Right lobe of liver (tissue), 6 donors: ENCODE measurements at places on chromosomes 7 and 10. TPM values are rescaled to one million over a fixed set of nuclear protein-coding genes. Genes with fewer than 3 reads are reported as not detected.
A peak's percentile ranks its signal among the peaks of the same experiment; 100 is the strongest.

The IL2RA gene
- total RNA-seq, result 1.7 TPM

DNA sequence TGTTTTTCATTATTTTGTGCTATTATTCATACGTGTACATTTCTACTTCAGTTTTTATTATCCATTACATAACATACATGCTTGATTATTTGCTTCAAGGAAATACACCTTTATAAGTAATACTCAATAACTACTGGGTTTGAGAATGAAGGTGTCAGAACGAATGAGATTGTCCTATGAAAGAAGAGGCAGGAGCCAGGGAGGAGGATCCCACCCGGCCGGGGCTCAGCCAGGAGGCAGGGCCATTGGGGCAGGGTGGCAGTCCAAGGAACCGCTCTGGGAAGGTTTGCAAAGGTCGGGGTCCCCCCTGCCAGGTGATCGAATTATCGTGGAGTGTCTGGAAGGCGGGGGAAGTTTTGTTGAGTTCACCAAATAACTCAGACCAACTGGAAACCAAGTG is 9.1 kb downstream of the TRIM56 start:
- H3K36me3 ChIP-seq, result no peaks in the 10 kb centered on the region
- no peaks in the 10 kb centered on the region for H3K27me3 ChIP-seq
- H3K27ac ChIP-seq, result no peak overlapping the region
- DNase-seq, result no peak
- H3K4me1 ChIP-seq, result peaks cover 22% of the 10 kb centered on the region

- no peak overlapping the region for H3K4me3 ChIP-seq
- H3K36me3 ChIP-seq, result no peaks in the 10 kb centered on the region
- H3K27ac ChIP-seq, result peak overlapping the region; percentile 7
- no peaks in the 10 kb centered on the region for H3K4me1 ChIP-seq
- no peaks in the 10 kb centered on the region for H3K27me3 ChIP-seq
Observed at GRCh38 chr7:15581352-15581951, 19.6 kb upstream of the AGMO start.

DNA sequence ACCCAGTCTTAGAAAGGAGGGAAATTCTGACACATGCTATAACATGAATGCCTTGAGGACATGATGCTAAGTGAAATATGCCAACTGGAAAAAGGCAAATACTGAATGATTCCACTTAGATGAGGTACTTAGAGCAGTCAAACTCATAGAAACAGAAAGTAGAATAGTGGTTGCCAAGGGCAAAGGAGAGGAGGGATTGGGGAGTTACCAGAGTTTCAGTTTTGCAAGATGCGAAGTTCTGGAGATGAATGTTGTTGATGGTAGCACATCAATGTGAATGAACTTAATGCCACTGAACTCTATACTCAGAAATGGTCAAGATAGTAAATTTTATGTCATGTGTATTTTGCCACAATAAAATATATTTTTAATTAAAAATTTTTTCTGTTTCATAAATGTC is 38.9 kb downstream of the DRGX start:
- H3K27me3 ChIP-seq, result no peaks in the 10 kb centered on the region
- no peaks in the 10 kb centered on the region for H3K36me3 ChIP-seq
- no peaks in the 10 kb centered on the region for H3K4me1 ChIP-seq
- no peak for DNase-seq

The DGKB gene
- total RNA-seq, result 0.11 TPM

GRCh38 chr10:59655309-59655708 is 54.3 kb downstream of the SLC16A9 start:
- DNase-seq, result no peak
- H3K4me1 ChIP-seq, result no peaks in the 10 kb centered on the region
- no peaks in the 10 kb centered on the region for H3K36me3 ChIP-seq
- H3K27me3 ChIP-seq, result no peaks in the 10 kb centered on the region
- H3K27ac ChIP-seq, result no peak overlapping the region

DNA sequence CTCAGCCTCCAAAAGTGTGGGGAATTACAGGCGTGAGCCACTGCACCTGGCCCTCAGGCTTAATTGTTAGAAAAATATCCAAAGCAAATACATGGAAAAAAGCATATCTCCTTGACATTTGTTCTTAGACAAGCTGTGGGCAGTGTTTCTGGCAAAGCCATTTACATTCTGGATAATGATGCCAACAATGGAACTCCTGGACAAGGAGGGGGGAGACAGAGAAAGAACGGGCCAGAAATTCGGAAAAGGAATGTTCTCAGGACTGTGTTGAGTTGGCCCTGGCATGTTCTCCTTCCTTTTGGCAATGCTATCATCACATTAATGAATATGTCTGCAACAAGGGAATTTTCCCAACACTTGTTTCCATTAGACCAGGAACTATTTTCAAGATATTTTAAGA is 88.7 kb downstream of the UBE2H start:
- peaks cover 3% of the 10 kb centered on the region for H3K4me1 ChIP-seq
- H3K27ac ChIP-seq, result no peak overlapping the region

GRCh38 chr10:6586501-6586900 is 6.4 kb upstream of the PRKCQ start:
- H3K4me3 ChIP-seq, result no peak overlapping the region
- H3K27me3 ChIP-seq, result no peaks in the 10 kb centered on the region
- no peaks in the 10 kb centered on the region for H3K4me1 ChIP-seq
- no peaks in the 10 kb centered on the region for H3K36me3 ChIP-seq

The FAM131B gene
- total RNA-seq, result 0.51 TPM

The DOCK4 gene
- total RNA-seq, result 16.5 TPM

GRCh38 chr10:77974396-77975074 is 48.0 kb upstream of the DLG5 start:
- H3K36me3 ChIP-seq, result peaks cover 8% of the 10 kb centered on the region
- peaks cover 20% of the 10 kb centered on the region for H3K4me1 ChIP-seq
- no peaks in the 10 kb centered on the region for H3K27me3 ChIP-seq
- DNase-seq, result no peak
- no peak overlapping the region for H3K4me3 ChIP-seq

The CYP3A7 gene
- 623 TPM for total RNA-seq

The DNAJB9 gene
- total RNA-seq, result 51.8 TPM

DNA sequence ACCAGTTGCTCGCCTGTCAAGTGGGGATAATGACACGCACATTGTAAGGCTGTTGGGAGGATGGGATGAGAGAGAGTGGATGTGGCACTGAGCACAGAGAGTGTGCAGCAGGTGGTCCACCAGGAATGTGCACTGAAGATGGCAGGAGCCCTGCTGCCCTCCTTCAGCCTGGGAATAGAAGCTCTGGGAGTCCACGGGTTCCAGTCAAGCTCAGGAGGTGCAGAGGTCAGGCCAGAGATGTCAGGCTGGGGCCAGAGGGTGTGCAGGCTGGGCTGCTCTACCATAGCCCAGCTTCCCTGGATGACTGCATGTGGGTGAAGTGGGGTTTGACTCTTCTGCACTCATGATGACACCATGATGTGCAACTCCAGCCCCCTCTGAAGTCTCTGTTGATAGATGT is 58.7 kb downstream of the C10orf120 start:
- H3K27me3 ChIP-seq, result no peaks in the 10 kb centered on the region
- H3K4me3 ChIP-seq, result no peak overlapping the region
- H3K4me1 ChIP-seq, result no peaks in the 10 kb centered on the region
- DNase-seq, result no peak
- no peak overlapping the region for H3K27ac ChIP-seq
- no peaks in the 10 kb centered on the region for H3K36me3 ChIP-seq

- H3K4me1 ChIP-seq, result no peaks in the 10 kb centered on the region
- H3K27ac ChIP-seq, result no peak overlapping the region
- H3K4me3 ChIP-seq, result no peak overlapping the region
- no peaks in the 10 kb centered on the region for H3K27me3 ChIP-seq
- no peaks in the 10 kb centered on the region for H3K36me3 ChIP-seq
- peak; percentile 17 for DNase-seq
Observed at GRCh38 chr10:70566515-70567290, 35.8 kb downstream of the PRF1 start.

DNA sequence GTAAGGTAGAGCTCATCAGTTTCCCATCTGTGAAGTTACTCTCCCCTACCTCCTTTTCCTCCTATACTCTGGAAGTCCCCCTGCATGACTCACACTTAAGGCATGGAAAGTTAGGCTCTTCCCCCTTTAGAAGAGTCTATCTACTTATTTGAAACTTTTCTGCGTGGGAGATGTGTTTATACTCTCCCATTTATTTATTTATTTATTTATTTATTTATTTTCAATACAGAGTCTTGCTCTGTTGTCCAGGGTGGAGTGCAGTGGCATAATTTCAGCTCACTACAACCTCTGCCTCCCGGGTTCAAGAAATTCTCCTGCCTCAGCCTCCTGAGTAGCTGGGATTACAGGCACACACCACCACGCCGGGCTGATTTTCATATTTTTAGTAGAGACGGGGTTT is 107.5 kb upstream of the JCAD start:
- no peaks in the 10 kb centered on the region for H3K27me3 ChIP-seq
- H3K27ac ChIP-seq, result no peak overlapping the region
- H3K4me1 ChIP-seq, result no peaks in the 10 kb centered on the region
- DNase-seq, result no peak

- no peaks in the 10 kb centered on the region for H3K36me3 ChIP-seq
- no peaks in the 10 kb centered on the region for H3K4me1 ChIP-seq
- no peak overlapping the region for H3K4me3 ChIP-seq
- no peak for DNase-seq
Observed at GRCh38 chr7:134619627-134620331, 26.9 kb upstream of the BPGM start.

The TBC1D12 gene
- 3.8 TPM for total RNA-seq

- H3K36me3 ChIP-seq, result no peaks in the 10 kb centered on the region
- H3K27me3 ChIP-seq, result no peaks in the 10 kb centered on the region
- H3K4me3 ChIP-seq, result no peak overlapping the region
Observed at GRCh38 chr7:65338346-65338745, 35.3 kb upstream of the ZNF92 start.

- no peaks in the 10 kb centered on the region for H3K4me1 ChIP-seq
Observed at GRCh38 chr7:30327813-30328212, 43.4 kb downstream of the ZNRF2 start.

DNA sequence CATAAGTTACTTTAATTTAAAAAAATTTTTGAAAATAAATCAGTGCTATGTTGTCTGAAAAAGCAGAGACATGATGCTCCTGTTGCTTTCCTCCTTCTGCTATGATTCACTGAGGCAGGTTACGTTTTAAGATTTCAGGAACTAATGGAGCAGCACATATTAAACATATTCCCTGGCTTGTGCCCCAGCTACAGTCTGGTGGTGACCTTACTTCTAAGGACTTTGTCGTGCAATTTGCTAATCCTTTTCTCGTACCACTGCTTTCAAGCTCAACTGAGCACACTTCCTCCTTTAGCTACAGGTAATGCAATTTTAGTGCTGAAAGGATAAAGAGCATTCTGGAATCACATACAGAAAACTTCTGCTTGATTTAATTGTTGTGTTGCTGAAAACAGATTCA is 16.2 kb upstream of the PRR15 start:
- no peak overlapping the region for H3K4me3 ChIP-seq
- no peak overlapping the region for H3K27ac ChIP-seq
- no peaks in the 10 kb centered on the region for H3K27me3 ChIP-seq

- H3K27ac ChIP-seq, result no peak overlapping the region
- H3K4me1 ChIP-seq, result peaks cover 4% of the 10 kb centered on the region
- no peak overlapping the region for H3K4me3 ChIP-seq
- H3K27me3 ChIP-seq, result no peaks in the 10 kb centered on the region
Observed at GRCh38 chr10:7546385-7546967, 120.3 kb downstream of the ITIH5 start.

DNA sequence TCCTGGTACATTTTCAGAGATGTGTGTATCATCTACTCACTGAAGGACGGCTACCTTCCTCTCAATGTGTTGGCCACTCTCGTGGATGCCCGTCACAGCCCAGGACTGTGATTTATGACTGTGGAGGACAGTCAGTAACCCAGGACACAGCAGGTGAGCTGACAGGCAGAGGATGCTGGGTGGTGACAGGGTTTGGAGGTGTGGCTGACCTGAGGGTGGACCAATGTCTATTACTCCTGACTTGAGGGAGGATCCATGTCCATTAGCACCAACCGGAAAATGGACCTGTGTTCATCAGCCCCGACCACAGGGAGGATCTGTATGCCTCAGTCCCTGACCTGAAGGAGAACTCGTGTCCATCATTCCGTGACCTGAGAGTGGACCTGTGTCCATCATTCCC is 96.1 kb downstream of the ADCY1 start:
- no peak overlapping the region for H3K4me3 ChIP-seq
- no peaks in the 10 kb centered on the region for H3K27me3 ChIP-seq
- H3K36me3 ChIP-seq, result no peaks in the 10 kb centered on the region
- no peak for DNase-seq

- H3K4me3 ChIP-seq, result no peak overlapping the region
- no peak overlapping the region for H3K27ac ChIP-seq
- H3K4me1 ChIP-seq, result no peaks in the 10 kb centered on the region
- H3K36me3 ChIP-seq, result no peaks in the 10 kb centered on the region
- no peak for DNase-seq
Observed at GRCh38 chr10:95909561-95909960, 1.8 kb downstream of the CC2D2B start.

- DNase-seq, result no peak
- H3K36me3 ChIP-seq, result no peaks in the 10 kb centered on the region
- H3K4me1 ChIP-seq, result no peaks in the 10 kb centered on the region
- H3K4me3 ChIP-seq, result no peak overlapping the region
- no peaks in the 10 kb centered on the region for H3K27me3 ChIP-seq
Observed at GRCh38 chr7:40804477-40805215, 669.8 kb downstream of the SUGCT start.

- no peak overlapping the region for H3K4me3 ChIP-seq
- H3K27ac ChIP-seq, result no peak overlapping the region
- H3K27me3 ChIP-seq, result no peaks in the 10 kb centered on the region
- DNase-seq, result no peak
- no peaks in the 10 kb centered on the region for H3K4me1 ChIP-seq
- no peaks in the 10 kb centered on the region for H3K36me3 ChIP-seq
Observed at GRCh38 chr10:21797984-21798765, 205.4 kb downstream of the DNAJC1 start.

- no peaks in the 10 kb centered on the region for H3K4me1 ChIP-seq
- no peaks in the 10 kb centered on the region for H3K36me3 ChIP-seq
- DNase-seq, result no peak
- no peaks in the 10 kb centered on the region for H3K27me3 ChIP-seq
- H3K27ac ChIP-seq, result no peak overlapping the region
Observed at GRCh38 chr10:943334-944033, 12.0 kb upstream of the LARP4B start.

GRCh38 chr10:12344375-12345110 is 4.8 kb upstream of the CAMK1D start:
- H3K27me3 ChIP-seq, result no peaks in the 10 kb centered on the region
- no peak for DNase-seq
- H3K4me1 ChIP-seq, result peaks cover 8% of the 10 kb centered on the region
- no peaks in the 10 kb centered on the region for H3K36me3 ChIP-seq
- H3K27ac ChIP-seq, result no peak overlapping the region

DNA sequence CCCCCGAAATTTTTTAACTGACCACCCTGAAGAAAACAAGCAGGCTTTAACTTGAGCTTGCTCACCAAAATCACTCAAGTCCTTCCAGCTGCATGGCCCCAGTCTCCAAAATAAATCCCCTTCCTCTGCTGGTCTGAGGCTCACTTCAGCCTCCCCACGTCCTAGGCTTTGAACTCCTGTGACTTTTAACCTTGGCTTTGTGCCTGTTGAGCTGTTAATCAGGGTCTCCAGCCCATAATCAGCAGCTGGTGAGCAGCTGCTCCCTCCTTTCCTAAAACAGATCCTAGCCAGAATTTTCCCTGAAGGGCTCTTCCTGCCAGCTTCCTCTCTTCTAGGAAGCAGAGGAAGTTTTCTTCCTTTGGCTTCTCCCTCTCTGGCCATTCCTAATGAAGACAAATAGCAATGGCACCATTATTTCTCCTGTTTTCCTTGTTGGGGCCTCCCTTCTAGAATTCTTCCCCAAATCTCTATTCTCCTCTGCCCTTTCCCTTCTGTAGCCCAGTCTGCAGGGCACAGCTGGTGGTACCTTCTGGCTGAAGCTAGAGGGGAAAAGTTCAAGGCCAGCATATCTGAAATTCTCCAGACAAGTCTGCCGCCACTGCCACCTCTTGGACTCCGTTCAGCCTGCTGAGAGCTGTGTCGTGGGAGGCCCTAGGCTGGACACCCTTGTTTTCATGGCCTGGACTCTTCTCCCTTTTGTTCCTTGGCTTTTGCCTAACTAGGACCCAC is 152.1 kb downstream of the NOC3L start:
- no peaks in the 10 kb centered on the region for H3K4me1 ChIP-seq
- no peak for DNase-seq
- no peak overlapping the region for H3K27ac ChIP-seq
- H3K36me3 ChIP-seq, result no peaks in the 10 kb centered on the region
